Posterior vena cava (tissue), 2 donors: ENCODE measurements at places on chromosomes 5 and 9. TPM values are rescaled to one million over a fixed set of nuclear protein-coding genes. Genes with fewer than 3 reads are reported as not detected.
A peak's percentile ranks its signal among the peaks of the same experiment; 100 is the strongest.

The CCDC171 gene
- 2.6 TPM for total RNA-seq

The NIPSNAP3A gene
- 28.2 TPM for total RNA-seq

DNA sequence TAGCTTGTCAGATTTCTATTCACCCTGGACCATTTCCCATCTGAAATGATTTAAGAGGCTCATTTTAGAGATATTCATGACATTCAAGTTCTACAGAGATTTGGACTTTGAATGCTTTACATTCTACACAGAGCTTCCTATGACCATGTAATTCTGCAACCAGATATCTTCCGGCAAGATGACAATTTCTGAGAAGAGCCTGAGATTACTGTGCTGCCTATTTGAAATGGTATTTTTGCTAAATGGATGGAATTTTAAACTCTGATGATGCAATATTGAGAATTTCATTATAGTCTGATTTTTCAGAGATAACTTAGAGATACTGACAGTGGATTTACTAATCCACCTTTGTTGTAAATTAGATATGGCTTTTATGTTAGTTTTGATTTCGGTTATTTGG lies 16.0 kb upstream of the ACOT12 start:
- no peak for DNase-seq

- peak; percentile 70 for DNase-seq
Measured at GRCh38 chr9:128716581-128717254, 7.2 kb downstream of the ZDHHC12 start.

DNA sequence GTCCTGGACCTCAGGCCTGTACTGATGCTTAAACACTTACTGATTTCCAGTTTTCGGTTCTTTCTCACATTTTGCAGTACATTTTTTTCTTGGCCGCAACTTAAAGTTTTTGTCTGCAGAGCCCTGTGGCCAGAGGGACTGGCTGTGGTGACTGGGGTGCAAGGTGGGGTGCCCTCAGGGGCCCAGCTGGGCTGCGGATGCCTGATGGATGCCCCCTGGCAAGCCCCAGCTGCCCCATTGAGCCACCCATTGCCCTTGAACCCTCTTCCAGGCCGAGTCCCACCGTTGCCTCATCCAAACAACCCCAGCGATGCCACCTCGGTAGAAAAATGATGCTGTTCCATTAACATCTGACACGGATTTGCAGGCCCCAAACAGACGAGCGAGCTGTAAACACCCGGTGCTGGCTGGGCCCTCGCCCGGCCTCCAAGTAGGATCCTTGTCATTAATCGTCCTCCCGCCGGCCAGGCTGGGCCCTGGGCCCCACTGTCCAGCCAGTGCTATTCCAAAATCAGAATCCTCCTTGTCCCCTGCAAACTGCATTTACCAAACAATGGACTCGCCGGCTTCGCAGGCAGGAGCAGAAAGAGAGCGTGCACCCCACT lies 107.9 kb downstream of the PHF2 start:
- peak; percentile 77 for DNase-seq

DNA sequence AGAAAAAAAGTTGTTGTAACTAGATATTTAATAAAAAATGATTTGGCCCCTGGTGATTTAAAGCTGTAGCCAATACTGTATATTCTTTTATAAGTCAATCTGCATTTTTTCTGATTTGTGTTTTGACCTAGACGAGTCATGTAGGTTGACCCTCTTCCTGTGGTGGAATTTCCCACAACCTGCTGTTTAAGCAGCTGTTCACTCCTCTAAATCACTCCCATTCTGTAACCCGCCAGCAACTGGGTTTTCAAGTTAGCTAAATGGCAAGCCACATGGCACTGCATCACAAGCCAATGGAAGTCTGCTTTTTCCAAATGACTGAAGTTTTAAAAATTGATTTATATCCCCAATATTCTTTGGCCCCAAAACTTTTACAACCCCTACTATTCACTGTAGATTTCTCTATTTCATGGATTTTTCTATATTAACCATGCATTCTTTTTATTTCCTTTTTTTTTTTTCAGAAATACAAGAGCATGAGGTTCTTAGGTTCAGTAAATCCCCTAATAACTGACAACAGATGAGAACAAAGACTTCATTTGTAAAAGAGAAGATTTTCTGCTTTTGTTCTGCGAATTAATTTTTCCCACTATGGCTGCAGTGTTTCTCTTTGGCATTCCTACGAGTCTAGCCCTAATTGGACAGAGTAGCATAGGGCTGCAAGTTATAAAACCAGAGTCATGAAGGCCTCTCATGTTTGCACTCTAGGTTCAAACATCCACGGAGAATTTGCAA lies 184.5 kb upstream of the TLE4 start:
- no peak for DNase-seq

- DNase-seq, result no peak
Measured at GRCh38 chr5:73952872-73953271, 326.9 kb downstream of the ARHGEF28 start.

DNA sequence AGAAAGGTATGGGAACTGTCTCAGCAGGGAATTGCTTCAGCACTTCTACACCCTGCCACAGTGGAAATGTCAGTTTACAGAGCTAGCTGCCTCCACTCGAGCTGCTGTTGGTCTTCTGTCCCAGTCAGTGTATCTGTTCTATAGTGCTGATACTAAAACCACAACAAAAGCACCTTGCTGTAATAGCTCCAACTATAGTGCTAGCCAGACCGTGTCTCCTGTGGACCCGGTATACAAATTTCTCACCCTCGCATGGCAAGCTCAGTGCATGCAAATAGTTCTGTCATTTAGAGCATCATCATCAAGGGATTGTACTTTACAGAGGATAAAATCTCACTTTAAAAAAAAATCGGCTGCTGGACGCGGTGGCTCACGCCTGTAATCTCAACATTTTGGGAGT lies 51.5 kb upstream of the IQGAP2 start:
- DNase-seq, result no peak
